Activated CD4-positive, alpha-beta T cell treated with anti-CD3 and anti-CD28 coated beads, Interleukin-2, amount 50 U/mL, for 4 hours (primary cell): ENCODE measurements at places on chromosomes 4 and X.

DNA sequence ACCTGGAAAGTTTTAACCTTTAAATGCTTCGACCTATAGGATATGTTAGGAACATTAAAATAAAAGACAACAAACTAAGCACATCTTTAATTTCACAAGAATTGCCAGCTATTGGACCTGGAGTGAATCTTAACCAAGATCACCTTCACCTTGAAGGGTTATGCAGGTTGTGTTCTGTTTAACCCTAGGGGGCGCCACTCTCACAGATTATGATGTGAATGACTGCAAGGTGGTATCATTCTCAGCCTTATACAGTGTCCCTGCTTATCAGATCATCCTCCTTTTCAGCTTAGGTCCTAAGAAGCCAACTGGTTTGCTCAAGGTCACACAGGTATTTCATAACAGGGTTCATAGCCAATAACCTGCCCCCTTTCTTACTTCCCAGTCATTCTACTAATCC is 23.5 kb downstream of the INTS6L start:
- DNase-seq: peak; percentile 5

DNA sequence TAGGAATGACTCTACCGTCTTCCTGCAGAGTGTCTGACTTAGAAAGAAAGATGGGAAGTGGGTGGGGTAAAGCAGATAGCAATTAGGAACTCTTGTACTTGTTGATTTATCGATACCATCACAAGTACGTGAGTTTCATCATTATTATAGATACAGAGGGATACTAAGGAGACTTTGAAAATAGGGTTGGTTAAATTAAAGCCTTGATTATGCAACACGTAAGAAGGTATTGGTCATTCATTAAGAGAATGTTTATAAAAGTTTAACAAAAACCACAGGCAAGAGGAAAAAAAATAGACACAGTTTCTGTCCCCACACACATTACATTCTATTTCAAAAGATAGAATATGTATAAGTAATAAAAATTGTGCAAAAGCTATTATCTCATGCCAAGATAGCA is 65.9 kb upstream of the UGT2B7 start:
- DNase-seq: no peak

GRCh38 chr4:168928346-168928745 is 81.7 kb downstream of the CBR4 start:
- DNase-seq: no peak

GRCh38 chr4:106238820-106239420 is 77.1 kb downstream of the TBCK start:
- DNase-seq: no peak

GRCh38 chr4:162239992-162240769 is 76.4 kb upstream of the FSTL5 start:
- no peak for DNase-seq

- peak; percentile 6 for DNase-seq
Observed at GRCh38 chrX:55489314-55490009, at the start of gene USP51. Gene USP51, minus strand, starts transcription at chrX:55489848. Its CDS starts 909 bp downstream, at chrX:55488939.

DNA sequence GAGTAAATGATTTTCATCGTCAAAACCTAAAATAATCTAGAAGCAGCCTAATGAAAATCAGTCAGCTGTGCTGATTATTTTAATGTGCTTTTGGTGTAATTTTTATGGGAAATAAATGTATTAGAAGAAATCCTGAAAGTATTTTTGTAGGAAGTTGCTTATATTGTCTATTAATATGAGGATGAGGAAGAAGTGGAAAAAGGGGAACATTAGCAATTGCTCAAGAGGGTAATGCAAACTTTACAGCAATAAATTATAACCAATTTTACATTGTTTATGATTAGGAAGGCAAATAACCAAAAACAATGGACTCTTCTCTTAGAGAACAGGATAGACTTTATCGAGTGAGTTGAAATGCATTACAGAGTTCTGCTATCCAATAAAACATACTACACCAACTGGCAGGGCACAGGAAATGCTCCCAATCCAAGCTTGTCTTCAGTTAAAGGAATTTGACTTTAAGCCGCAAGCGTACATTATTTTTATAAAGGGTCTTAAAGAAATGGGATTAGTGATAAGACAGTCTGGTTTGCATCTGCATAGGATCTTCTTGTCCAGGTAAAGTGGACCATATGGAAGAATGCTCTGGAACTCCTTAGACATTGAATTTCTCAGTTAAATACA is 374.8 kb downstream of the PDGFC start:
- DNase-seq: no peak

- peak; percentile 3 for DNase-seq
Observed at GRCh38 chr4:151276787-151277562, at the start of gene PRSS48. Gene PRSS48, plus strand, starts transcription at chr4:151277161. Its CDS starts 12 bp downstream, at chr4:151277173.

- peak; percentile 61 for DNase-seq
Observed at GRCh38 chrX:12901486-12901885, 4.9 kb upstream of the TLR8 start.

DNA sequence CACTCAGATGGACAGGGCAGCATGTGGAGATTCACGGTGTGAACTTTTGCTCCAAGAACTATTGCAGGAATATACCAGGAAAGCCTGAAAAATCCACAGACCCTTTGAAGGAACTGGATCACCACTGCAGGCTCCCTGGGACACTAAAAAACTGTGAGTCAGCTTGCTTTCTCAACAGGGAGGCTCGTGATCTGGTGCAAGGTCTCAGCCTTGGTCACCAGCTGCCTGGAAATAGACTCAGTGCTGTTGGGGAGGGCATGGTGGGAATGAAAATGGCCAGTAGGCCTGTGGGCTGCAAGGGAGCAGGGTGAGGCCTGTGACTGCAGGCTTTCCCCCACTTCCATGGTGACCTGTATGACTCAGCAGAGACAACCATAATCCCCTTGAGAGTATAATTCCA is 426.4 kb upstream of the RPS6KA3 start:
- DNase-seq: no peak

DNA sequence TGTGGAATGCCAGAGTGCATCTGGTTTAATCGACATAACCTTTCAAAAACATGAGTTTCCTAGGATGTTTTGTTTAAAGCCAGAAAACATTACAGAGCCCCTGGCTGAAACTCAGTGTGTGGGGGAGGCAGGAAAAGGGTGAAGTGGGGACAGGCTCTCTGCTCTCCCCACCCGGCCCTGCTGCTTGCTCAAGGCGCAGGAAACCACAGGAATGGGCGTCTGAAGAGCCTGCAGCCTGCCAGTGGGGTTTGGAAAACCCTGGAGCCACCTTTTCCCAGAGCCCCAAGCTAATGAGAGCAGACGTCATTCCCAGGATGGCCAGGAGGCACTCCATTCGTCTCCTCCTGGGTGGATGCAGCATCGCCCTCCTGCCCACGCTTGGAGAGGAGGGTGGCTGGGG is 240.6 kb downstream of the AFAP1 start:
- DNase-seq: no peak

- no peak for DNase-seq
Observed at GRCh38 chr4:188091-188490, 63.8 kb downstream of the ZNF718 start.

DNA sequence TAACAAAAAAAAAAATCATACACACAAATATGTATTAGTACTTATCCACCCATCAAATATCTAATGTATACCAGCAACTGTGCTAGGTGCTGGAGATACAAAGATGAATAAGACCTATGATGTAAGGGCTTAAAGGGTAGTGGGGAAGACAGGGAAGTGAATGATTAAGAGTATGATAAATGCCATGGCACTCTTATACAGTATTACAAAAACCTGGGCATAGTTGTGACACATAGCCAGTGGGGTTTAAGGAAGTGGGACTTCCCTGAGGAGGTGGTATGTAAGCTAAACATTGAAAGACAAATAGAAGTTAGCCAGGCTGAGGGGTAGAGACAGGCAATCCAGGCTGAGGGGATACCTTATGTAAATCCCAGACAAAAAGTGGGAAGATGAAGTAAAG is 23.5 kb downstream of the CHM start:
- no peak for DNase-seq

GRCh38 chr4:182206916-182207315 is 36.3 kb upstream of the TENM3 start:
- DNase-seq: no peak

DNA sequence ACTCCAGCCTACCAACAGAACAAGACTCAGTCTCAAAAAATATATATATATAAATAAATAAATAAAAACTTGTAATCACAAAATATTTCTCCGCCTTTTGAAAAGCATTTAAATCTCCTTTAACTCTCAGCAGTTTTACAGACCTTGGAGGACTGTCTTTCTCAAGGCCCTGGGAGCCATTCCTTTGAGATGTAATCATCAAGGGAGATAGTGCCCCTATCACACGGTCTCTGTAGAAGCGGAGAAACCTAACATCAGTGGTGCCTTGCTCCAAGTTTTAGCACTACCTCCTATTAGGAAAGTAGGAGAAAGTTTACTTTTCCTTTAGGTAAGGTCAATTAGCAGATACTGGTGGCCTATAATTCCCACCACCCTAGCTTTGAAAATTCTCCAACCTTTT is 58.5 kb downstream of the ANTXR2 start:
- DNase-seq: no peak

DNA sequence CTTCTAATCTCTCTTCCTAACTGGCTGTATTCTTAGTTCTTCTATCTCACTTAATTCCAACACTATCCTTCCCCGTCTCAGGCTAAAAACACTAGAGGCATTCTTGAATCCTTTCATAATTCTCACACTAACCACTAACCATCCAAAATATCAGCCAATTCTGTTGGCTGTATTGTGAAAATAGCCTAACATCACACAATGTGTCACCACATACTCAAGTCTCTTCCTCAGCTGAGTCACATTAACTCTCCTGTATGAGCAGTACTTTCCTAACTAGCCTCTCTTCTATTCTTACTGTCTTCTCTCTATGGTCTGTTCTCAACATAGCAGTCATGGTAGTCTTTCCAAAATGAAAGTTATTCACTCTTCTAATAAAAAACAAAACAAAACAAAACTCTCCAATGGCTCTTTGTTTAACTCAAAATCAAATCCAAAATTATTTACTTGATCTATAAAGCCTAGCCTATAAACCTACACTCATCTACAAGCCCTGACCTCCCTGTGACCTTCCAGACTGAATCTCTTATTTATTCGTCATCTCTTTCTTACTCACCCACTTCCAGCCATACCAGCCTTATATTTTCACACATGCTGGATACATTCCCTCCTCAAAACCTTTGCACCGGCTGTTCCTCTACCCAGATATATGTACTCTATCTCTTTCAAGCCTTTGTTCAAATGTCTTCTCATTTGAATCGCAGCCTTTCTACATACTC is 445.9 kb downstream of the TLL1 start:
- DNase-seq: no peak

GRCh38 chr4:142348613-142349021 is 497.5 kb downstream of the INPP4B start:
- DNase-seq: no peak

- DNase-seq: no peak
Observed at GRCh38 chr4:145307763-145308430, 127.5 kb upstream of the OTUD4 start.

- DNase-seq: no peak
Observed at GRCh38 chrX:69046996-69047490, 118.2 kb downstream of the PJA1 start.

DNA sequence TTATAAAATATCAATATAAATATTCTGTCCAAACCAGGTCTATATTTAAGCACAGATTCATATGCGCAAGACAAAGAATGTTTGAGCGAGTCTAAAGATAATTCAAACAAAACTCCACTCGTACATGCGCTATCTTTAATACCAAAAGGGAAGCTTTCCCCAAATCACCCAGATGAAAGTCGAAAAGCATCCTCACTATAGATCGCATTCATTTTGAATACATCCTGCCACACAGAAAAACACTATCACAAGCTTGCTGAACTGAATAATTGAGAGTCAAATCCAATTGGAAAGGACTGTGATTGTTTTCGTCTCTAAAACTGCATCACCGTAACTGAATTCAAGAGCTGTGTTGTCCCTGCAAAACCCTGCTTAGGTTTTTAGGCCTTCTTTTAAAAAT is 685 bp downstream of the TASL start:
- no peak for DNase-seq

DNA sequence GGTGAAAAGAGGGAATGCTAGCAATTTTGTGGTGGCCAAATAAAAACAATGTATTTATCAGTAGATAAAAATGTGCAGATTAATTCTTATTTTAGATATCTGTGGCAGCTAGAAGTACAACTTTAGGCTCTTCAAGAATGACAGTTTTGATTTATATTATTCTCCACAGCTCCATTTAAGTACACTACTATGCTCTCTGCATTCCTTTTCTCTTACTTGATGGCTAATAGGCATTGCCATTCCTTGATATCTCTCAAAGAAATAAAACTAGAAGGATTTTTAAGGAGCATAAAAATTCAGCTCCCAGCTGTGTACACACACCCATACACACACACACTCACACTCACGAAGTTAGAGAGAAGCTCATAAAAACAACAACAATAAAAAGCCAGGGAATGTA is 59.4 kb upstream of the H2AZ1 start:
- no peak for DNase-seq

DNA sequence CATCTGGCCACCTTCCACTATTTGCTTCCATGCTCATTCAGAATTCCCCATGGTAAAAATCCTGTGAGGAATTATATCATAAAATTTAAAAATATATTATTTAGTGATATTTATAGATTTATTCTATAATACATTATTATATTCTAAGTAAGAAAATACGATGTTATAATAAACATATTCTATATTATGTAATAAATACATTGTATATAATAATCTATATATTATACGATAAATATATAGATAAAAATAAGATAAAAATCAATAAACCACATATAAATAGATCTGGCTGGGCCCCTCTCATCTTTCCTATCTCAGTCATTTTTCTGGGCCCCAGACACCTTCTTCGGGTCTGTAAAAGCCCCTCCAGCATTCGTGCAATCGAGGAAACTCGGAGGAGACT is 68.5 kb downstream of the DCTD start:
- DNase-seq: no peak

DNA sequence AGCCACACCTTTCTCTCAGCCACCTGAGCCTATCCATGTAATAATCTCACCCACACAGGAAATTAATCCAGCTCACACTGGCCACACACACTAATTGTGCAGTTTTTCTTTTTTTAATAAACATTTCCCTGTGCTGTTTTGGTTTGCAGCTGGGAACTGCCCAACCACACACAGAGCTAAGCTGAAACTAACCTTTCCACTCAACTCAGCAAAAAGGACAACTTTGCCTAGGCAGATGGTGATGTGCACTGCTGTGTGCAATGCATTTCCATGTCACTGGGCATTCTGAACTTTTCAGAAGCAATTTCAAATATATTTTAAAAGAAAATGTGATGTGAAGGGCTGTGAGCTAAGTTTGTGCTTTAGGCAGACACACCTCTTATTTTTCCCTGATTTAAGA is 70.0 kb upstream of the TLL1 start:
- DNase-seq: no peak

DNA sequence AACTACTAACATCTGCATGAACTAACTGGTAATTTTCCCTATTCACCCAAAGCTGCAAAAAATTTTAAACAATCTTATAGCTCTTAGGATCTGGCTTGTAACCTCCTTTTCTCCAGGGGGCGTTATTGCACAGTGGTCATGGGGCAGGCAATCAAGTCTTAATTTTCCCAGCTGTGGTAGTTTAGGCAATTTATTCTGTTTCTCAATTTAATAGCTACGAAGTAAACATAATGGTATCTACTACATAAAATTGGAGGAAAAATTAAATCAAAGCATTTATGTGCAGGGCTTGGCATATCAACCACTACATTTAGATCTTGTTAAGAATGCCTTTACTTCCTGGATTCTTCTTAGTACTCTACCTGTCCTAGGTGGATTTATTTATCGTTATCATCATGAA is 137.4 kb upstream of the GUCY1A1 start:
- no peak for DNase-seq
